ENCODE measurements at places on chromosomes 11 and 22. TPM values are rescaled to one million over a fixed set of nuclear protein-coding genes. Genes with fewer than 3 reads are reported as not detected.

The MMP12 gene
- total RNA-seq: 0.75 TPM

The ART5 gene
- 1.2 TPM for total RNA-seq

The MEI1 gene
- 2.3 TPM for total RNA-seq

The PKNOX2 gene
- total RNA-seq: 17.8 TPM

The MMP1 gene
- 19.1 TPM for total RNA-seq

The SOX10 gene
- total RNA-seq: not detected

The HOATZ gene
- total RNA-seq: not detected

DNA sequence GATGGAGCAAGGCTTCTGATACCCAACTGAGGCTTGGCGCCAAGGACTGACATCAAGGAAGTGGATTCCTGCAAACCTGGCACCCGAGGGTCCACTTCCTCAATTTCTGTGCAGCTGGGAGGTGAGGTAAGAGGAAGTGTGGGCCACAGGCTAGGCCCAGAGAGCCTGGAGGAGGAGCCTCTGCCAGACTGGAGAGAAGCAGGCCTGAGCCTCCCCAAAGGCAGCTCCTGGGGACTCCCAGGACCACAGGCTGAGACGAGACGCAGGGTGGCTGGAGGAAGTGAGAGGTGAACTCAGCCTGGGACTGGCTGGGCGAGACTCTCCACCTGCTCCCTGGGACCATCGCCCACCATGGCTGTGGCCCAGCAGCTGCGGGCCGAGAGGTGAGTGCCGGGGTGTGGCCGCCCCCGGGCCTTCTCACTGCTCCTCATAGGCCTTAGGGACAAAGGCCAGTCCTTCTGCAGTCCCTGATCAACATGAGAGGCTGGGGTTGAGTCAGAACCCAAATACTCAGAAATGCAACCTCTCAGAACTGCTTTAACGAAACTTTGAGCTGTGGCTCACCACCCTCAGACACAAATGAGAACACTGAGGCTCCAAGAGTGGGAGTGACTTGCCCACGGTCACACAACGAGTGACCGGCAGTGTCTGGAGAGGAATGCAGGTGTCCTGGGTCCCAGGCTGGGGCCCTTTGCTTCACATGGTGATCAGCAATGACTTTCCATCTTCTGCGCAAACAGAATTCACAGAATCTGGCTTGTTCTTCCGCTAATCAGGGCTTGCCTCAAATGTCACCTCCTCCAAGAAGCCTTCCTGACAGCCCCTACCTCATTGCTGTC, at the start of gene NCF4:
Gene NCF4, plus strand, starts transcription at position 186 of the 839 bp plus-strand sequence. Its CDS starts 166 bp downstream, at position 352.
- peak within 1 kb of the TSS; percentile 87 for H3K27ac ChIP-seq
- H3K4me3 ChIP-seq: peak within 1 kb of the TSS; percentile 47
- H3K27me3 ChIP-seq: no peaks in the 10 kb centered on the region
- H3K4me1 ChIP-seq: peaks cover 12% of the 10 kb centered on the region

- no peaks in the 10 kb centered on the region for H3K36me3 ChIP-seq
- no peak overlapping the region for H3K4me3 ChIP-seq
- H3K4me1 ChIP-seq: no peaks in the 10 kb centered on the region
Measured at GRCh38 chr11:27570542-27570941, 64.0 kb upstream of the LIN7C start.

DNA sequence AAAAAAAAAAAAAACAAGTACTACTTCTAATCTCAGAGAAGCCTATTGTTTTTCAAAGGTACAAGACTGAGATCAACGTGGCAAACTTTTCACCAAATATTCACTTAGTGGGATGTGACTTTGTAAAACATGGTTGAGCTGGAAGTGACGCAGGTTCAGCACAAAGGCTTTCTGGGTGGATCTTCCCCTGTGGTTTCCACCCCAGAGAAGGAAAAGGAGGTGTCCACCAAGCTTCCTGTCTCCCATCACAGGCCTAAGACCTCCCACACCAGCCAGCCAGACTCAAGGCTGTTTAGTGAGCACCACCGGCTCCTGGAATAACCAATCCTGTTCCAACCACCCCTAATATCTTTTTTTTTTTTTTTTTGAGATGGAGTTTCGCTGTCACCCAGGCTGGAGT, 5.7 kb downstream of the TMEM184B start:
- peaks cover 54% of the 10 kb centered on the region for H3K4me1 ChIP-seq
- no peak for DNase-seq
- H3K27ac ChIP-seq: peak overlapping the region; percentile 52
- H3K27me3 ChIP-seq: no peaks in the 10 kb centered on the region

DNA sequence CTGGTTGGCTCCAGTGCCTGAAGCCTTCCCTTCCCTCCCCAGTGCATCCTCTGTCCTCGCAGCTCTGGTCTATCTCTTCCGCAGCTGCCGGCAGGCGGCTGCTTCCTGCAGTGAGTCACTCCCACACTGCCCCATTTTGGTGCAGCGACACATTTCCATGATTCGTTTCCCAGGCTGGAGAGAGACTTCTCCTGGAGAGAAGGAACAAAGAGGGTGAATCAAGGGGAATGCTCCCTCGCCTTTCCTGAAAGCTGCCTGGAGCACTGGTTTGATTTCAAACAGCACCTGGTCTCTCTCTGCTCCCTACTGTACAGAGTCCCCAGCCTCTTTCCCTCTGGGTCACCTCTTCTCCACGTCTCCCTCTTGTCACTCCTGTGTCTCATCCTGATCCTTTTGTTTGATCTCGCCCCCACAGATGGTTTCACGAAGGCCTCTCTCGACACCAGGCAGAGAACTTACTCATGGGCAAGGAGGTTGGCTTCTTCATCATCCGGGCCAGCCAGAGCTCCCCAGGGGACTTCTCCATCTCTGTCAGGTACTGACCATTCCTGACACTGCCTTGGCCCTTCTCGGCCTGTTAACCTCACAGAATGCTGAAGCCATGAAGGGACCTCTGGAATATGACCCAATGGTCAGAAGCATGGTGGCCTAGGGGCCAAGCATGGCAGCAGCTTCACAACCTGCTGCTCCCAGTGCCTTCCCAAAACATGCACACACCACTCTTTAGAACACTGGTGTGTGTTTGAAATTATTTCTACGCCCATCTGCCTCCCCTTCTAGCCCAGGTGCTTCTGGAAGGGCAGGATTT, at the start of gene TMA7B:
Gene TMA7B, plus strand, starts transcription at position 758 of the 808 bp plus-strand sequence. CDS start 3,978 bp downstream, outside the sequence.
- H3K27me3 ChIP-seq: peaks cover 23% of the 10 kb centered on the region
- DNase-seq: no peak
- H3K4me3 ChIP-seq: no peak within 1 kb of the TSS
- no peak within 1 kb of the TSS for H3K27ac ChIP-seq
- H3K4me1 ChIP-seq: peaks cover 2% of the 10 kb centered on the region

DNA sequence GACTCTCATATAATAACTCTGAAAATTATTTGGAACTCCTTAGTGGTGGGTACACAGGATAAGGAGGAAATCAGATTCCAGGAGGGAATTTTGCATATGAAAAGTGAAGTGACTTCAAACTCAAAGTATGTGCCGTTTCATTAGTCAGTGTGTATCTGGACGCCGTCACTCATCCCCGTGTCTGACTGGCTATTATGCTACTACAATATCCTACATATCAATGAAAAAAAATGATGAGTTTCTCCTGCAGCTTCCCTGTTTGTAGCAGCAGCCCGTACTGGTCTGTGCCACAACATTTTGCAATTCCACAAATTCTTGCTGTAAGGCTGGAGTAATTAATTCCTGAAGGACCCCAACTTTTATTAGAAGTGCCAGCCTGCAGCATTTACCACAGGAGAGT, 16.5 kb downstream of the WT1 start:
- no peaks in the 10 kb centered on the region for H3K4me1 ChIP-seq
- no peak overlapping the region for H3K4me3 ChIP-seq
- no peak overlapping the region for H3K27ac ChIP-seq
- DNase-seq: no peak
- H3K27me3 ChIP-seq: peaks cover 20% of the 10 kb centered on the region

GRCh38 chr11:3799873-3800272, 2.5 kb upstream of the NUP98 start:
- no peaks in the 10 kb centered on the region for H3K27me3 ChIP-seq
- H3K27ac ChIP-seq: no peak overlapping the region
- no peak for DNase-seq
- no peaks in the 10 kb centered on the region for H3K36me3 ChIP-seq

DNA sequence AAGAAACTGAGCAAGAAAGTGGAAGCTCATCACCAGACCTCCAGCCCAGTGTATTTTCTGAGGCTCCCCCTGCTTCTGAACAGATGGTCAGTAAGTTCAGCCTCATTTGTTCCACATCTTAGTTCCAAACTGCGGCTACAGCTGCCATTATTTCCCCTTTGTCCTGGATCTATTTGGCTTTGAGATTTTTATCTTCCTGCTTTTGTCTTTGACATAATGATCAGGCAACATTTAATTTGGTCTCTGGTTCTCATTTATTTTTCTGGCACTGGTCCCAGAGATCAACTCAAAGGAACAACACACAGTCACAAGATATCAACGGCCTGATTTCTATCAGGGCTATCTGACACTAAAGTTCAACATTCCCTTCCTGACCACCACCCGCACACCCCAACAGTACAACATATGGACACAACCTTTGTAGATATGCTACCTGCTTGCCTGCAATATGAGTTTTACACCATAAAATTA, 137.5 kb downstream of the FAM76B start:
- no peak overlapping the region for H3K4me3 ChIP-seq
- no peaks in the 10 kb centered on the region for H3K36me3 ChIP-seq

DNA sequence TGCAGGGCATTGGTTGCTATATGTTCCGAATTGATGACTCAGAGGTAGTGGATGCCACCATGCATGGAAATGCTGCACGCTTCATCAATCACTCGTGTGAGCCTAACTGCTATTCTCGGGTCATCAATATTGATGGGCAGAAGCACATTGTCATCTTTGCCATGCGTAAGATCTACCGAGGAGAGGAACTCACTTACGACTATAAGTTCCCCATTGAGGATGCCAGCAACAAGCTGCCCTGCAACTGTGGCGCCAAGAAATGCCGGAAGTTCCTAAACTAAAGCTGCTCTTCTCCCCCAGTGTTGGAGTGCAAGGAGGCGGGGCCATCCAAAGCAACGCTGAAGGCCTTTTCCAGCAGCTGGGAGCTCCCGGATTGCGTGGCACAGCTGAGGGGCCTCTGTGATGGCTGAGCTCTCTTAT, 5.4 kb upstream of the TTC36 start:
- peaks cover 61% of the 10 kb centered on the region for H3K36me3 ChIP-seq
- H3K27me3 ChIP-seq: no peaks in the 10 kb centered on the region
- peaks cover 11% of the 10 kb centered on the region for H3K4me1 ChIP-seq

DNA sequence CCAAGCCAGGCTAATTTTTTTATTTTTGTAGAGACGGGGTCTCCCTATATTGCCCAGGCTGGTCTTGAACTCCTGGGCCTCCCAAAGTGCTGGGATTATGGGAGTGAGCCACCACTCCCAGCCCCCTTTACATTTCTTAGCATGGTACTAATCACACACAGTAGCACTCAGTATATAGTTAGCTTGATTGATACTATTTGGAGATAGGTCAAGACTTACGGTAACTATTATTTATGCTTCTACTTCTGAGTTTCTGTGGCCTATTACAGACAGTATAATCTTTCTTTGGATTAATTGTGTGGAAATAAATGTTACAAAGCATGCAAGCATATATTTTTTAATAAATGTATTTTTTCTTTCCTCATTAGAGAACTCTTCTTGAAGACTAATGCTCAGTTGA, 192.2 kb downstream of the UVRAG start:
- no peaks in the 10 kb centered on the region for H3K27me3 ChIP-seq
- H3K4me1 ChIP-seq: no peaks in the 10 kb centered on the region
- H3K36me3 ChIP-seq: peaks cover 47% of the 10 kb centered on the region
- DNase-seq: no peak
- no peak overlapping the region for H3K27ac ChIP-seq

GRCh38 chr11:44817207-44817949, 90.6 kb downstream of the TSPAN18 start:
- no peaks in the 10 kb centered on the region for H3K27me3 ChIP-seq
- peak; percentile 16 for DNase-seq
- H3K27ac ChIP-seq: no peak overlapping the region
- peaks cover 12% of the 10 kb centered on the region for H3K4me1 ChIP-seq
- no peak overlapping the region for H3K4me3 ChIP-seq

DNA sequence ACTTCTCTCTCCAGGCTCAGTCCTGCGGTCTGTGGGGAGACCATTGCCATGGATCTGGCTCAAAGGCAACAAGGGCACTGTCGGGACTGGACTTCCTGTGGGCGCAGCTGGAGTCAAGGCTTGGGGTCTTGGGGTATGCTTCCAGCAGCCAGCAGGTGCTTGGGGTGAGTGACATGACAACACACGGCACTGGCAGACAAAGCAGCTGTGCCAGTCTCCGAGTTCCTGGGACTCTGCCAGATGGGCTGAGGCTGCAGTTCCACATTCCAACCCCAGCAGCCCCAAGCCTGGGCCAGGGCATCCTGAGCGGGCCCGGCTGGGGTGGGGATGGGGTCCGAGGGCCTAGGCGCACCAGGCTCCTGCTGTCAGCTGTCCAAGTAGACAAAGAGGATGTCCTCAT, 12.3 kb downstream of the GUCD1 start:
- peaks cover 75% of the 10 kb centered on the region for H3K36me3 ChIP-seq
- peak; percentile 78 for DNase-seq

- no peaks in the 10 kb centered on the region for H3K4me1 ChIP-seq
- no peak overlapping the region for H3K4me3 ChIP-seq
- no peaks in the 10 kb centered on the region for H3K36me3 ChIP-seq
- H3K27me3 ChIP-seq: no peaks in the 10 kb centered on the region
- no peak for DNase-seq
- no peak overlapping the region for H3K27ac ChIP-seq
Measured at GRCh38 chr11:101707477-101707876, 123.7 kb upstream of the TRPC6 start.

- no peaks in the 10 kb centered on the region for H3K36me3 ChIP-seq
- H3K4me1 ChIP-seq: peaks cover 34% of the 10 kb centered on the region
- H3K27me3 ChIP-seq: no peaks in the 10 kb centered on the region
- no peak overlapping the region for H3K4me3 ChIP-seq
- no peak for DNase-seq
- peak overlapping the region; percentile 60 for H3K27ac ChIP-seq
Measured at GRCh38 chr11:34650528-34650927, 29.6 kb downstream of the EHF start.

GRCh38 chr11:34026432-34026831, 25.1 kb upstream of the CAPRIN1 start:
- no peaks in the 10 kb centered on the region for H3K36me3 ChIP-seq
- no peak overlapping the region for H3K4me3 ChIP-seq
- H3K27ac ChIP-seq: no peak overlapping the region
- no peaks in the 10 kb centered on the region for H3K4me1 ChIP-seq
- no peaks in the 10 kb centered on the region for H3K27me3 ChIP-seq
- no peak for DNase-seq

- H3K36me3 ChIP-seq: no peaks in the 10 kb centered on the region
- DNase-seq: peak; percentile 71
- H3K27me3 ChIP-seq: no peaks in the 10 kb centered on the region
- no peak overlapping the region for H3K27ac ChIP-seq
Measured at GRCh38 chr11:61602775-61603569, 22.1 kb upstream of the SYT7 start.

- H3K4me3 ChIP-seq: no peak overlapping the region
- DNase-seq: no peak
- H3K4me1 ChIP-seq: no peaks in the 10 kb centered on the region
- no peak overlapping the region for H3K27ac ChIP-seq
- H3K27me3 ChIP-seq: no peaks in the 10 kb centered on the region
- H3K36me3 ChIP-seq: no peaks in the 10 kb centered on the region
Measured at GRCh38 chr11:107272561-107272960, 185.1 kb downstream of the CWF19L2 start.

Measured in upper lobe of right lung (tissue), 1 donor.